ENCODE measurements at places on chromosomes 5 and 9.

GRCh38 chr9:101242651-101243050 is 142.2 kb downstream of the BAAT start:
- no peak for DNase-seq

DNA sequence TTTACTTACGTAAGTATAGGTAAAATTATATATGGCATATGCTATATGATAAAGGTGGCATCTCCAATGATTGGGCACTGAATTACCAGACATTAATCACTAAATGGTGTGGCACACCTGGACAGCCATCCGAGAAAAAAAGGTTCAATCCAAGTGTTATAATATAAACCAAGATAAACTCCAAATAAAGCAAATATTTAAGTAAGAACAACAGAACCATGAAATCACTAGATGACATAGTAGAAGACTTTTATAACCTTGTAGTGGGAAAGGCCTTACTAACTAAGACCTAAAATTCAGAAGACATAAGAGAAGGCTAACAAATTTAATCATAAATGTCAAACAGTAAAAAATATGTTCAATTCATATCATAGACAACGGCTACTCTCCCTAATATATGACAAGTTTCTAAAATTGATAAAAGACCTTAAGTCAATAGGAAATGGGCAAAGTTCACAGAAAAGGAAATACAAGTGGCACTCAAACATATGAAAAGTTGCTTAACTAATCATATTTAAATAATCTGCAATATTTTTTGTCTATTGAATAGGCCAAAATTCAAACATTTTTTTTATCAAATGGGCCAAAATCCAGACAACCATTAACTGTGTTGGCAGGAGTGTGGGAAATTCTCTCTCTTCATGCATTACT is 55.1 kb downstream of the ELOVL7 start:
- DNase-seq: no peak

- DNase-seq: no peak
Observed at GRCh38 chr5:128629157-128629556, 91.1 kb upstream of the FBN2 start.

GRCh38 chr5:10854506-10855277 is 93.7 kb upstream of the DAP start:
- no peak for DNase-seq

- no peak for DNase-seq
Observed at GRCh38 chr9:35661756-35662350, 3.1 kb downstream of the ARHGEF39 start.

DNA sequence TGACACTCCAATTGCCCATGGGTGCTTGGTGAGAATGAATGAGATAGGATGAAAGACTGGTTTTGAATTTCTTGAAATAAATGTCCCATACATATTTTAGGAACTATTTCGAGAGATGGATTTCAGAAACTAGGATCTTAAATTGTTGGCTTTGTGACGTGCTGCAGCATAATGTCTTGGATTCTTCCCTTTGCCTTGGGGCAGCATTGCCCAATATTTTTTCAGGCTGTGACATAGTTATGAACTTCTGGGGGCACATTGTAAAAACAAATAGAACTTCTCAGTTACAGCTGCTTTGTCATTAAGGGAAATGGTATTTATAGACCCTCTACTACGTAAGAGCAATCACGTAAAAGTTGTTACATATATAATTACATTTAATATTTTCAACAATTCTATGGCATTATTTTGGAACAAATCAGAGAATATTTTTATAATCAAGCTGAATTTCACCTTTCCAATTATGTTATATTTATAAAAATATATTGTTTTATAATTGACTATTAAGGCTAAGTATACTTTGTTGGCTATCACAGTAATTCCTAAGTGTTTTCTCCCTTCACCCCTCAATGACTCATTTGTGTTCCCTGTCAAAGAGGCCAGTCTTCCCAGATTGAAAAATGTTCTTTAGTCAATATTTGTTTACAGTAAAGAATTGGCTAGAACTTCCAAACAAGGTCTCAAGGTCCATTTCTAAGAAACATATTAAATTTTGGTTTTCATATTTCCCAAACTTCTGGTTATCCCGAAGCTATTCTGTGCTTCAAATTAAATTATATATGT is 1388.3 kb upstream of the ACO1 start:
- no peak for DNase-seq

DNA sequence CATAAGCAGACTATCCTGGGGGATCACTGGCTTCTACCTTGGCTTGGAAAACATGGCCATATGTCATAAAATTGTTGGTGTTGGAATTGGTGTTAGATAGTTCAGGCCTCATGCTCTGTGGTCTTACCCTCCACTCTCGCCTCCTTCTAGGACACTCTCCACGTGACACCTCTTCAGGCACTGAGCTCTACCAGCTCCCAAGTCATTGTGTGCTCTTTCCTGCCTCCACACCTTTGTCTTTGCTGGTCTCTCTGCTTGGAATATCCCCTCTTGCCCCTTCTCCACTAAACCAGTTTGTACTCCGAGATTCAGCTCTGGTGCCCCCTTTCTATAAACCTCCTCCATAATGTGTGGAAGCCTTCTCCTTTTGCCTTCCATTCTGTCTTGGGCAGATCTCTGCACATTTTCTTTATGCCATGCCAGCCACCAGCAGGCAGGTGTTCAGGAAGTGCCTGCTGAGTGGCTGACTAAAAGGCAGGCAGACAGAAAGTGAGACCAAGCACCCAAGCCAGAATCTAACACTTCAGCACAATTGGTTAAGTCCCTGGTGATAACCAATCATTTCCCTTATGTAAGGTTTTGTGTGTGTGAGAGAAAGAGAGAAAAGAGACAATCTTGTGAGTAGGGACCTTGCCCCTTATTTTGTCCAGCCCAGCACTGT is 37.7 kb downstream of the SAR1B start:
- DNase-seq: no peak

DNA sequence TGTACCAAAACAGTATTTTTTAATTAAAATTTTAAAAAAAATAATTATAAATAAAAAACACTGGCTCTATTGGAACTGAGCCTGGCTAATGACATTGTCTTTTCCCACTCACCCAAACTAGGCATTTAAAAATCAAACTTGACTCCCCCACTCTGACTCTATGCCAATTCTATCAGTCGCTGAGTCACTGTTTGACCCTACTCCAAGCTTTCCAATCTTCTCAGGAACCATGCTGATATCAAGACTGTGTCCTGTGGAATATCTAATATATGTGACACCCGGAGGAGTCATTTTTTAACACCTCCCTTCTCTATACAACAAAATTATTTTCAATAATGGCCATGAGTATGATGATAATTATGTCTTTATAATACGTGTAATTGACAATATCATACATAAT is 171.6 kb upstream of the RASEF start:
- no peak for DNase-seq

DNA sequence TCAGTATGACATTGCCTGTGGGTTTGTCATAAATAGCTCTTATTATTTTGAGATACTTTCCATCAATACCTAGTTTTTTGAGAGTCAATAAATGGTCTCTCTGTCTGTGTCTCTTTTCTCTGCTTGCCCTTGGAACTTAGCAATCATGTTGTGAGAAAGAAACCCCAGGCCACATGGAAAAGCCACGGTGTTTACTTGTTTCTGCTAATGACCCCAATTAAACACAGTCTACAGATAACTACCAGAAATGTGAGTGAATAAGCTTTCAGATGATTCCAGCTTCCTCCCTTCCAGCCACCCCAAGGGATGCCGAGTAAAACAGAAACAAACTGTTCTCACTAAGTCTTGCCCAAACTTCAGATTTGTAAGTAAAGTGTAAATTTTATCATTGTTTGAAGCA is 584.9 kb downstream of the MAT2B start:
- no peak for DNase-seq

Measured in stimulated activated CD8-positive, alpha-beta memory T cell treated with anti-CD3 and anti-CD28 coated beads, Interleukin-2, amount 100 ng/mL, for 48 hours (primary cell).